ENCODE measurements at places on chromosomes 16 and 17. TPM values are rescaled to one million over a fixed set of nuclear protein-coding genes. Genes with fewer than 3 reads are reported as not detected.

- peak; percentile 26 for DNase-seq
Observed at GRCh38 chr16:73011926-73012325, 36.0 kb downstream of the ZFHX3 start.

DNA sequence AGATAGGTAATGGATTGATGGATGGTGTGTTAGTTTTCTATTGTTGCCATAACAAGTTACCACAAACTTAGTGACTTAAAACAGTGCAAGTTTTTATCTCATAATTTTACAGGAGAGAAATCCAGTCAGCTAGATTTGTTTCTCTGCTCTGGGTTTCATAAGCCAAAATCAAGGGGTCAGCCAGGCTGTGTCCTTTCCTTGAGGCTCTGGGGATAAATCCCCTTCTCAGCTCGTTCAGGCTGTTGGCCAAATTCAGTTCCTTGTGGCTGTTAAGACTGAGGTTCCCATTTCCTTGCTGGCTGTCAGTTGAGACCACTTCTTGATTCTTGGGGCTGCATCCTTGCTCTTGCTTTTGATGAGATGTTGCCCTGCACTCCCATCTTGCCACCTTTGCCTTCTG lies 204.9 kb upstream of the CDH13 start:
- DNase-seq, result no peak

DNA sequence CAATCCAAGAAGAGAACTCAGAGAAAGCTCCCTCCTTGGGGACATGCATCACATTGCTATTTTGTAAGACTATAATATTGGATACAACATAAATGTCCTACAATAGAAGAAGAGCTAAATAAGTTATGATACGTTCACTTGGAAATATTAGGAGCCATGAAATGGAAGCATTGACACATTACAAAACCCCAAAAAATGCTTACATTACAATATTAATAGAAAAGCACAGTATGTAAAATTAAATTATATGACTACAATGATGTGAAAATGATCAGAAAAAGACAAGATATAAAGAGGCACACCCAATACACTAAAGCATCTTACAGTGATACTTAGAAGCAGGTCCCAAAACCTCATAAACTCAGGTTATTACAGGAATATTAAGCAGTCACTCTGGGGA lies 694.1 kb downstream of the TOX3 start:
- no peak for DNase-seq

DNA sequence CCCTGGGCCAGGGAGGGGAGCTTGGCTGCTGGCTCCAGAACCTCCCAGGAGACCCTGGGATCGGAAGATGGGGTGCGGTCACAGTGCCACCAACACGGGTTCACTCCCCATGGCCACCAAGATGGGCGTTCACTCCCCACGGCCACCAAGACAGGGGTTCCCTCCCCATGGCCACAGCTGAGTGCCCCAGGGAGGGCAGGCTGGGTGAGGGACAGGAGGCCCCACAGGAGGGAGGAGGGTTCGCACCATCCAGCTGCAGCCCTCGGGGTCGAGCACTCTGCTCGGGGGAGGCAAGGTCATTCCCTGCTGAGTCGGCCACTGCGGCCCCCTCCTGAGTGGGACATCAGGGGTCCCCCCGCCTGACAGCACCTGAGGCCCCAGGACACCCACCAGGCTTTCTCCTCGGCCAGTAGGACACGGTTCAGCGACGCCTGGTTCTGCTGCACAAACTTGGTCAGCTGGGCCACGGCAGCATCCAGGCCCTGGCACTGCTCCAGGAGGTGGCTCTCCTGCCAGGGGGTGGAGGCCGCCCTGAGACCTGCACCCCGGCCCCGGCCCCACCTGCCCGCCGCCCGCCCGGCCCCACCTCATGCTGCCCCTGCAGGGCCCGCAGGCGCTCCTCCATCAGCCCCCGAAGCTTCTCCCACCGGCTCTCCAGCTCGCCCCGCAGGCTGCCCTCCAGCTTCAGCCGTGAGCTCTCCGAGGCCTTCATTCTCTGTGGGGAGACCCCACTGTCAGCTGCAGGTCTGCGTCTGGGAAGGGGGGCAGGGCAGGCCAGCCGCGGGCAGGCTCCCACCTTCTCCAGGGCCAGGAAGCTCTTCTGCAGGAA lies 5.9 kb downstream of the CCDC154 start:
- no peak for DNase-seq

GRCh38 chr16:4416200-4417032 lies at the start of gene CORO7:
Gene CORO7, minus strand, starts transcription at chr16:4416596. Its CDS starts 78 bp downstream, at chr16:4416518.
- peak; percentile 99 for DNase-seq

DNA sequence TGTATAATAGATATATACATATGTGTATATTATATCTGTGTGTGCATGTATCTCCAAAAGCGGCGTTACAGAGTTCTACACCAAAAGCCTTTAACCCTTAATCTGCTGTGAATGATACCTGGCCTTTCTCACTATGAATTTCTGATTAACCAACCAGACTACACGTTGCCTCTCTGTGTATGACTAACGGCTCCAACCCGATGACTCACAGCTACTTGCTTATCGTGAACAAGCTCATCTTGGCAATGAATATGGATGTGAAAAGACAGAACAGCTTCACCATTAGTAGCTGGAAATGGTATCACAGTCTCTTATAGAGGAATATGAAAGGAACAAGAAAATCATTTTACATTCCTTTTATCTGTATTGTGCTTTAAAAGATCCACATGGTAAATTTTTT lies 23.8 kb upstream of the ARHGAP44 start:
- no peak for DNase-seq

- no peak for DNase-seq
Observed at GRCh38 chr17:81831957-81832607, 1.0 kb downstream of the MCRIP1 start.

DNA sequence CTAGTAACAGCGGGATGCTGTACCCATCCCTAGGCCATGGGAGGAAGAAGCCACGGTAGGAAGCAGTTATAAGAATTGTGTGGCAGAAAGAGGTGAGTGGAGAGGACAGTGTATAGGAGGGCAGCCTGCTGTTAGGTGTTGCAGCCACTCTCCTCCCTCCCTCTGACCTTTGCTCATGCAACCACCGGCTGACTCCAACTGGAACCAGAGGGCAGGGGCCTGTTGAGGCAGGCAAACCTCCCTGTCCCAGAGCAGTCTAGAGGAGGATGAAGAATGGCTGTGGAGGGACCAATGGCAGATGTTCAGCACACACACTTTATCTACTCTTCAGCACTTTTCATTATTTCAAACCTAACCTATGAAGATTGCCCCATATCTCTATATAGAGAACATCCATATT lies 2.2 kb downstream of the TXNL4B start:
- no peak for DNase-seq

DNA sequence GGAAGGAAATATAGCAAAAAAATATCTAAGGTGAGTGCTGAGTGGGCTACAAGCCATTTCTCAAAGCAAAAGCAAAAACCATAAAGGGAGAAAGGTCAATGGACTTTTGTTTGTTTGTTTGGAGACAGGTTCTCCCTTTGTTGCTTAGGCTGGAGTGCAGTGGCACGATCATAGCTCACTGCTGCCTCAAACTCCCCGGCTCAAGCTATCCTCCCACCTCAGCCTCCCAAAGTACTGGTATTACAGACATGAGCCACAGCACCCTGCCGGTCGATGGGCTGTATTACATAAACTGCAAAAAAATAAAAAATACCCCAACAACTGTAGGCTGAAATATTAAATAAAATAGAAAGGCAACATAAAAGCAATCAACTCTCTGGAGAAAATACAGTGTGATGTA lies 3.5 kb upstream of the RBBP6 start:
- no peak for DNase-seq

DNA sequence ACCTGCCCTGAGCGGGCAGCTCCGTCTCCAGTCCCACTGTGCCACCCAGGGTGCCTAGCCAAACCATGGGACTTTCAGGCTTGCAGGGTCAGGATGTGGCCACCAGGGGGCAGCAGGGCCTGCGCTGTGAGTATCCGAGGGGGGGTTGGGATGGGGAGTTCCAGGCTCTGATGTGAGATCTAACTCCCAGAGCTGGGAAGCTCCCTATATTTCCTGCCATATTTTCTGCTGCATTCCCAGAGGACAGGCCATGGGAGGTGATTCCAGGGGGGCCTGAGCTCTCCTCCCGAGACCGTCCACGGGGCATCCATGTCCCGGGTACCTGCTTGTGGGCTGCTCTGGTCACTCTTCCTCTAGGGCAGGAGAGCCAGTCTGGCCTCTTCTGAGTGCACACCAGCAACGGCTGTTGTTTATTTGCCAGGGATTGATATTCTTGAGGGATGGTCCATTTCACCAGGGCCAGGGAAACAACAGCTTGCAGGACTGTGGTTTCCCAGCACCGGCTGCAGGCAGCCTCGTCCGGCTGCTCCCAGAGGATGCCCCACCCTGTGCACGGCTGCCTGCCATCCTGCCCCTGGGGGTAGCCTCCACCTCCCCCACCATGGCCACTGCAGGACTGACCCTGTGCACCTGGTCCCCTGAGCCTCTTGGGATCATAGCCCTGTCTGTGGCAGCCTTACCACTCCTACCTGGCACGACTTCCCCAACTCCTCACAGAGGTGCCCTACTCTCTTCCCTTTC lies 1.2 kb downstream of the GPR142 start:
- DNase-seq, result no peak

DNA sequence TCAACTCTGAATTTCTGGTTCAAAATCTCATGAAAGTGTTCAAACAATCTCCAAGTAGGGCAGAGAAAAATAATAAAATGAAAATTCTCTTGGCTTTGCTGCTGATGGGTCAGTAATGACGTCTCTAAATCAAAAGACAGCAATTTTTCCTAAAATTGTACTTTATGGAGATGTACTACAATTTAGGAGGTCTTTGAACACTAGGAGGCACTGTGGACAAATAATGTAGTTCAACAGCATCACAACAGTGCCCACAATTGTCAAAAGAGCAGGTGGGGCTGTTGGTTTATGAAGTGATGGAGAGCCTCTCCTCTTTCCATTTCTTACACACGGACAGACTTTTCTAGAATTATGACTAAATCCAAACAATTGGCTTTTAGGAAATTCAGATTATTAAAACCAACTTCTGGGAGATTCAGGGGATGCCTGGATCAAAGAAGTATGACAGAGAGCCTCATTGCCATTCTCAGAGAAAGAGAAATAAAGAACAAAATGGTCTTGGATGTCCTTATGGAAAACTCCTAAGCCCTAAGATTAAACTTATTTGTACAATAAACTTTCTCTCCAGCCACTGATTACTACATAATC lies 23.8 kb downstream of the EZH1 start:
- no peak for DNase-seq

DNA sequence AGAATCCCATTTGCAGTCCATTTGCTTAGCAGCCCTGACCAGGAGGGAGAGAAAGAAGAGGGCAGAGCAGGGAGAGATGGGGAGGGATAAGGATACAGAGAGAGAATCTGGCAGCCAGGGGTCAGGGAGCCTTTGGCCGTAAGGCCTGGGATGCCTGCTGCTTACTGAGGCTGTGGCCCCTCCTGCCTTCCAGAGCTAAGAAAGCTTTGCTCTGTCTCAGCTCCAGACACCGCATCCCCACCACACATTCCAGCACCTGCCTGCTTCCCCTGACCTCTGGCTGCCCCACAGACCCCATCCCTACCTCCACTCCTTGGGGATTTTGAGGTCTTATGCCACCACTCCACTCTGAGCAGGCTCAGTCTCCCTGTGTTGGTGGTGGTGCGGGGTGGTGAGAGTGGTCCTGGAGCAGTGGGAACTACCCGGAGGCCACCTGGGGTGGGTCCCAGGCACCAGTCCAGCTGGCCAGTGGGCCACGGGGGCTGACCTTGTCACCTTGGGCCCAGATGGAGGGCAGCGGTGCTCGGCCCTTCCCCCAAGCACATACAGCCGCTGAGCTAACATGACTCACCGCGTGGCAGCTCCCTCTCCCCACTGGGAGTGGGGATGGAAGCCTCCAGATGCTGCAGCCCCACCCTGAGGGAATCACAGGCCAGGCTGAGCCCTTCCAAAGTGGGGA lies 58.3 kb downstream of the RAI1 start:
- no peak for DNase-seq

DNA sequence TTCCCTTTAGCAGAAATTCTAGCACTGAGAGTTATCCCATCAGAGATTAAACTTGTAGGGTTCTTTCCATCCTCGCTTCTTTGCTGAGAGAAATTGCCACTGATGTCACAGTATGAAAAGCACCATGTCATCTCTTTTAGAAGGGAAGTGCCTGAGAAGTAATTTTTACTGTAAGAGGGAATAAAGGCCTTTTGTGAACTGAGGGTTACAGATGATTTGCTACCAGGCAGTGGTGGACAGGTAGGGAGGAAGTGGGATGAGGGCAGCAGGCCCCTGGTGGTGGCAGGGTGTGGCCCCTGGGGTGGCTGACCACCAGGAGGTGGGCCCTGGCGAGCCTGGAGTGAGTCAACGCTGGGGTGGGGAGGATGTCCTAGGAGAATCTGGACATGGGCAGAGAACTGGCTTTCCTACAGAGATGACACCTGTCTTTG lies 6.4 kb upstream of the MILR1 start:
- DNase-seq, result no peak

DNA sequence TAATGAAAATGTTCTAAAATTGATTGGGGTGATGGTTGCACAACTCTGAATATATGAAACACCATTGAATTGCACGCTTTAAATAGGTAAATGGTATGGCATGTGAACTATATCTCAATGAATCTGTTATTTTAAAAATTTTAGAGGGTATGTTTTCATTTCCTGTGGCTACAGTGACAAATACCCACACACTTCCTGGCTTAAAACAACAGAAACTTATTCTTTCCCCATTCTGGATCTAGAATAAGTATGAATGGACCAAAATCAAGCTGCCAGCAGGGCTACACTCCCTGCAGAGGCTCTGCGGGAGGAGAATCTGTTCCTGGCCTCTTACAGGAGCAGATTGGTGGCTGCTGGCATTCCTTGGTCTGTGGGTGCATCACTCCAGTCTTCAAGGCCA lies 11.3 kb upstream of the PECAM1 start:
- no peak for DNase-seq

DNA sequence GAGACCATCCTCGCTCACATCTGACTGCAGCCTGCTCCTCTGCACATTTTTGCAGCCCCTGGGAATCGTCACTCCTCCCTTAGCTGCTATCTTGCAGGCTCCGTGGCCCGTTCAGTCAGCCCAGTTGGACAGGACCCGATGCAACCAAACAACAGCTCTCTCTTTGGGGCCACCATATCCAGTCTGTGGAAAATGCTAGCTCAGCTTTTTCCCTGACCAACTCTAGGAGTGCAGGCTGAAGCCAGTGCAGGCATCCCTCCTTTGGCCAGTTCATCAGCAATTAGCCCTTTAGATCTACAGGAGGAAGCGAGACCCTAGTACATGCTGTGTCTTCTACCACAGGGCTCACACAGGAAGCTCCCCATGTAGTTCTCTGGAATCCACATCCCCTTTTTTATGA lies 182.1 kb downstream of the HS3ST3A1 start:
- no peak for DNase-seq

The NTN3 gene
- not detected for total RNA-seq

The RNU2-1 gene
- 7,388 TPM for total RNA-seq

The RNF222 gene
- total RNA-seq, result not detected

The CHRNE gene
- 1.6 TPM for total RNA-seq

The KRT23 gene
- 0.80 TPM for total RNA-seq

The CRK gene
- total RNA-seq, result 97.0 TPM

The RILP gene
- total RNA-seq, result 31.4 TPM

The KRTAP9-2 gene
- not detected for total RNA-seq

The CCDC47 gene
- total RNA-seq, result 110 TPM

The C1QTNF8 gene
- not detected for total RNA-seq

Data from mesenteric fat pad (tissue), 1 donor.